ENCODE measurements at places on chromosomes 13 and 19.

DNA sequence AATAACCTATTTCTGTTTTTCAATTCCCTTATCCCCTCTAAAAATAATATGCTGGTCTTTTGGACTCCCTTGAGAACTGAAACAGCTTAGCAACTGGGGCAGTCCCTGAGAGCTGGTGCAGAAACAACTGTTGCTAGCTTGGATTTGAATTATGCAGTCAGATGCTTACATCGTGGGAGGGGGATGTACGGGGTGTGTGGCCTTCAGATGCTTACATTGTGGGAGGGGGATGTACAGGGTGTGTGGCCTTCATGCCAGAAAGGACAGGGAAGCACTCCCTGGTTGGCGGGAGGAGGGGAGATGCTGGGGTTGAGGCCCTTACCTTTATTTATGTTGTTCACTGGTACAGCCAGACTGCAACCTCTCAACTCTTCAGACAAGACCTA, 25.6 kb downstream of the LRCH1 start:
- DNase-seq: no peak

DNA sequence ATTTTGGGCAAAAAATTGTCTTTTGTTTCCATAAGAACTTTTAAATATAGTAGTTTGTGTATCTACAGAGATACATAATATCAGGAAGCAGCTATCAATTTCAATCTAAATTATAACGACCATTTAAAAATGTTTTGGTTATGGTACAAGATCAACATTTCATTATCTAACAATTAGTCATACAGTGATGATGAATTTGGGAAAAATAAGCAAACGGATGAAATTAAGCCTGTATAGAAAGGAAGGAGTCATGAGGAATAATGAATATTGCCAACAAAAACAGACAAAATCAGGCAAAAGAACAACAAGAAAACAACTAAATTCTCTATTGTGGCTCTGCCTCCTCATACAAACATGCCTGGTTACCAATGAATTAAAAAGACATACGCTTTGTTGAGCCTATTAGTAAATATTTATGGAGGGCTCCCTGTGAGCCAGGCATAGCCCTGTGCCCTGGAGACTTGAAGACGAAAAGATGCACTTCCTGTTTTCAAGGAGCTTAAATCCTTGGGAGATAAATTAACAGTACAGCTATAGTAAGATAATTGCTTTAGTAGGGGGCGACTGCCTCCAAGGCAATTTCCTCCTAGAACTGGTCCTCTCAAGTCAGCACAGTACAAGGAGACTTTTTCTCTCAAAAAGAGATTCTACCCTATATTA, 73.0 kb downstream of the NALCN start:
- DNase-seq: peak; percentile 54

DNA sequence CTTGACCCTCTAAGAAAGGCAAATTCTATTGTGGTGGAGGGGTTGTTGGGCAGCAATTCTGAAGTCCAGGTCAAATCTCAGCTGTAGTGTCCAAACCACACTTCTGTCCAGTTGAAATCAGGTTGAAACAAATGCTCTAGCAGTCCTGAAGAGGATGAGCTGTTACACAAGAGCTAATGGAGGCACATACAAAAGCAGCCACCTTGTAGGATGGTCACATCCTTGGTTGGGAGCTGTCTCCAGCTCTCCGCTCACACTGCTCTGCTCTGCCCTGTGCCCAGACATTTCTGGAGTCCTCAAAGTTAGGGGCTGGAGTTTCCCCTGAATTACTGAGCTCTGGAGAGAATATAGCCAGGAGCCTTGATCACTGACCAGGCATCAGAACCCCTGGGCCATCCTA, 47.2 kb downstream of the GPR12 start:
- DNase-seq: no peak

GRCh38 chr13:75224053-75224742, 257.8 kb downstream of the TBC1D4 start:
- DNase-seq: no peak

DNA sequence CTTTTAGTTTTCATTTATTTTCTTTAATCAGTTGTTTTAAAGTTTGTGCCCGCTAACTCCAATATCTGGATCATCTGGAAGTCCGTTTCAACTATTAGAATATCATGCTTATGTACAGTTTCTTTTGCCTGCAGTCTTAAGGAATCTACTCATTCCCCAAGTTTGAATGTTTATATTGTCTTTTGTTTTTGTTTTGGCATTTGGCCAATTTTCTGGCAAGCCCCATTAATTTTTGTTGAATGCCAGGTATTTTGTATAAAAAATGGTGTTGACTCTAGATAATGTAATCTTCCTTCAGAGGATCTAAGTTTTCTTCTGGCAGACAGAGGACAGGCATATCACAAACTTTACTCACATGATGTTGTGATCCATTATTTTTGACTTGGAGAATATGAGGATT, 11.1 kb upstream of the ZNF235 start:
- DNase-seq: no peak

DNA sequence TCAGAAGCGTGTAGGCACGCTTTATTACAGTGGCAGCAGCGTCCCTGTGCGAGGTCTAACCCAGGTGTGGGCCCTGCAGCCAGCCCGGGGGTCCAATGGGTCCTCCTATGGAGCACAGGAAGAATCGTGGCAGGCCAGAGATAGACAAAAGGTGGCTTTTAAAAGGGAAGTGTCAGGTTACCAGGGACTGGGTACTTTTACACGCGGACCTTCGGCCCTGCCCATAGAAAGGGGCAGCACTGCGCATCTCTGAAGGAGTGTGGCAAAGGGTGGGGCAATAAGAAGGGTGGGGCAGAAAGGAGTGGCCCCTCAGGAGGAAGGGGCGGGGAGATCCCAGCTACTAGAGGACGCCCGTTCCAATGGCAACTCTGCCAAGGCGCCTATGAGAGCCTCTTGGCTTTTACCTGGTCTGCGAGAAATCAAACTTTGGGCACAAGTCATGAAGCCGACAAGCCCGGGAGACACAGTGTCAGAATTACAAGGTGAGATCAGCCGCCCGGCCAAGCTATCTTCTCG, 1419.8 kb downstream of the UQCRFS1 start:
- peak; percentile 78 for DNase-seq

- DNase-seq: peak; percentile 85
Observed at GRCh38 chr19:18519962-18520847, 1.7 kb downstream of the ELL start.

DNA sequence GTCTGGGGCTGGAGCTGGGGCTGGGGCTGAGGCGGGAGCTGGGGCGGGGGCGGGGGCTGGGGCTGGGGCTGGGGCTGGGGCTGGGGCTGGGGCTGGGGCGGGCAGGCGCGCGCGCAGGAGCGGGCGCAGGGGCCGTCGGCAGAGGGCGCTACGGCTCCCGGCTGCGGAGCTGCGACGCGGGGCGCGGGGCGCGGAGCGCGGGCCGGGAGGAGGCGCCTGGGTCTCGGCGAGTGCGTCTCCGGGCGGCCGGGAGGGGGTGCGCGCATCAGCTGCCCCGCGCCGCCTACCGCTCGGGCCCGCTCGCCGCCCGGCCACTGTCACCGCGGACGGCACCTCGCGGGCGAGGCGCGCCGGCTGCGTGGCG, 422 bp upstream of the MTUS2 start:
- peak; percentile 19 for DNase-seq

DNA sequence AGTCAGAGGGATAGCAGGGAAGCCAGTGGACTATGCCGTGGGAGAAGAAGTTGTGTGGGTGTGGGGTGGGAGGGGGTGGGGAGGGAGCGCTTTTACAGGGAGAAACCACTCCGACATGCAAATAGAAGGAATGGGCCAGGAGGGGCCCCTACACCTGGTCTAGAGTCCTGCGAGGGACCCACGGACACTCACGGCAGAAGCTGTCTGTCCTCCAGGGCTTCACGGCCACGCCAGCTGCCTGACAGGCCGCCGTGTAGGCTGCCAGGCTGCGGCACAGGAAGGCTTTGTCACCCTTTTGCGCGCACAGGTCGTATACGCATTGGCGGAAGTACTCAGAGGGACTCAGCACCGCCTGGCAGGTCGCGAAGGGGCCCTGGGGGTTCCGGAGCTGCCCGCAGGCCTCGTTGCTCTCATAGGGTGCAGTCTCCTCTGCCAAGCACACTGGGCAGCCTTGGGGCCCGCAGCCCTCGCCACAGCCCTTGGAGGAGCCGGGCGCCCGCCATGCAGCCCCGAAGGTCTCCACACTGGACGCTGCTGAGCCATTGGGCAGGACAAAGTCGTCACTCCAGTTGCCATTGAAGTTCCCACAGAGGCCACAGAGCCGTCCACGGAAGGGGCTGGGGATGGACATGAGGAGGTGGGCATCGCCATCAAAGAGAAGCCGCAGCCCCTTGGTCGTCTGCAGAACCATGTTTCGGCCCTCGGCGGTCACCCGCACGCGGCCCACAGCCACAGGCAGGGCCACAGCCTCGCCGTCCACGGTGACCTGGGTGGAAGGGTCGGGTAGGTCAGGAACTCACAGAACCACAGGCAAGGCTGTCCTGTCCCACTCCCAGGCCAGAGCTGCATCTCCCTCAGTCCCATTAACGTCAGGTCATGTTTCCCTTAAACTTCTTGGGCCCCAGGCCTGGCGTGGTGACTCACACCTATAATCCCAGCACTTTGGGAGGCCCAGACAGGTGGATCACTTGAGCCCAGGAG, 26.0 kb upstream of the FBL start:
- DNase-seq: no peak

Data from fibroblast of mammary gland (primary cell).